ENCODE measurements at places on chromosomes 1 and 21. TPM values are rescaled to one million over a fixed set of nuclear protein-coding genes. Genes with fewer than 3 reads are reported as not detected.

Gene PLA2G2C
- 3.1 TPM for total RNA-seq

Gene KRTAP19-1
- total RNA-seq, result not detected

- peaks cover 3% of the 10 kb centered on the region for H3K36me3 ChIP-seq
- DNase-seq, result no peak
- peaks cover 24% of the 10 kb centered on the region for H3K4me1 ChIP-seq
- no peak overlapping the region for H3K27ac ChIP-seq
- no peaks in the 10 kb centered on the region for H3K27me3 ChIP-seq
These were observed 122.4 kb downstream of the AKT3 start for GRCh38 chr1:243727503-243728203.

GRCh38 chr1:40699787-40700186 is 8.3 kb downstream of the NFYC start:
- peaks cover 9% of the 10 kb centered on the region for H3K36me3 ChIP-seq
- peak overlapping the region; percentile 73 for H3K4me3 ChIP-seq
- H3K4me1 ChIP-seq, result peaks cover 85% of the 10 kb centered on the region
- DNase-seq, result peak; percentile 17
- no peaks in the 10 kb centered on the region for H3K27me3 ChIP-seq

Gene PTPN7
- total RNA-seq, result 196 TPM

DNA sequence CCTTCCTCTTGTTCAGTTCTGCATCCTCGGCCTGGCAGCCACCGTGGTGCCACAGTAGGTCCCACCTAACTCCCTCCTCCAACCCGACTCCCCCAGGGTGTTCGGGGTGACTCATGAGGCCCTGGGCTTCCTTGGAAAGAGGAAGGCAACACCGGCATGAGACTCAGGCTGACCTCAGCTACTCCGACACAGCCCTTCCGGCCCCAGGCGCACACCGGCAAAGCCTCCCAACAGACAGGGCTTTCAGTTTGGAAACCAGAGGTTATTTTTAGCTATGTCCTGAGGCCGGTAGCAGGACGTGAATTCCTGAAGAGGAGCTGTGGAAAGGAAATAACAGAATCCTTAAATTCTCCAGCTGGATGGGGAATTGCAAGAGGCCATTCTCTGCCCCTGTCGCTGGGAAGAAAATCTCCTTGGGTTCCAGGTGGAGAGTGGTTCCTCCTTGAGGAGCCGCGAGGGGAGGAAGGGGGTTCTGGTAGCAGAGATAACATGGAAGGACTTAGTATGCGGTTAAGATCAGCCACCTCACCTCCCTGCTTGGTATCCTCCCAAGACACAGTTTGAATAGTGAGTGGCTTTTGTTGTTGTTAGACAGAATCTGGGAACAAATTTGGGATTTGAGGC is 24.4 kb downstream of the PLXNA2 start:
- H3K4me3 ChIP-seq, result no peak overlapping the region
- peaks cover 42% of the 10 kb centered on the region for H3K27me3 ChIP-seq
- no peaks in the 10 kb centered on the region for H3K36me3 ChIP-seq
